ENCODE measurements at places on chromosomes 7 and 10. TPM values are rescaled to one million over a fixed set of nuclear protein-coding genes. Genes with fewer than 3 reads are reported as not detected.

Gene TSPAN33
- 0.17 TPM for total RNA-seq

Gene LRRN3
- 1.8 TPM for total RNA-seq

Gene LIPN
- total RNA-seq = not detected

Gene GPNMB
- total RNA-seq = 177 TPM

Gene GDF2
- total RNA-seq = not detected

Data from fibroblast of lung (primary cell).